ENCODE measurements at places on chromosomes 2 and 18.

DNA sequence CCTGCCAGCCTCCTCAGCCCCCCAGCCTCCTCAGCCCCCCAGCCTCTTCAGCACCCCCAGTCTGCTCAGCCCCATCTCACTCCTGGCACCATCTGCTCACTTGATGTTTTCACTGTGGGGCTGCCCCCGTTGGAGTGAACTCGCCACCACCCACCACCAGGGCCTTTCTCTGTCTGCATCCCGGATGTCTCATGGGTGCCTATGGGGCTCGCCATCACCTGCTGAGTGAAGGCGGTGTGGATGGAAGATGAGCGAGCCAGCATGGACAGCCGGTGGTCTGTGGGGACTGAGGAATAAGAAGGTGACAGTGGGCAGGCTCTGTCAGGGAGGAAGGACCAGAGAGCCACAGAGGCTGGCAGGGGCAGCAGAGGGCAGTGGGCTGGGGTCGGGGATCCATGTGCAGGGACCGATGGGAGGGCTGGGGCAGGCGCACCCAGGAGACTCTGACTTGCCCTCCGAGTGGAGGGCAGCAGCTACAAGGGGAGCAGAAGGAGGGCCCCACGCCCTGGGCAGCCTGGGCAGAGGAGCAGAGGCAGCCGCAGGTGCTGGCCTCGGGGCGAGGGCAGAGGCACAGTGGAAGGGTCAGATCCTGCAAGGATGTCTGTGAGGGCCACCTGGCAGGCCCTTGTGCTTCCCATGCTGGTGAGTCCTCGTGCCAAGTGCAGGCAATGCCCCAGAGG is 74.7 kb upstream of the ODC1 start:
- DNase-seq = no peak

- no peak for DNase-seq
These were observed 280.6 kb downstream of the NCKAP5 start for GRCh38 chr2:133287709-133288108.

DNA sequence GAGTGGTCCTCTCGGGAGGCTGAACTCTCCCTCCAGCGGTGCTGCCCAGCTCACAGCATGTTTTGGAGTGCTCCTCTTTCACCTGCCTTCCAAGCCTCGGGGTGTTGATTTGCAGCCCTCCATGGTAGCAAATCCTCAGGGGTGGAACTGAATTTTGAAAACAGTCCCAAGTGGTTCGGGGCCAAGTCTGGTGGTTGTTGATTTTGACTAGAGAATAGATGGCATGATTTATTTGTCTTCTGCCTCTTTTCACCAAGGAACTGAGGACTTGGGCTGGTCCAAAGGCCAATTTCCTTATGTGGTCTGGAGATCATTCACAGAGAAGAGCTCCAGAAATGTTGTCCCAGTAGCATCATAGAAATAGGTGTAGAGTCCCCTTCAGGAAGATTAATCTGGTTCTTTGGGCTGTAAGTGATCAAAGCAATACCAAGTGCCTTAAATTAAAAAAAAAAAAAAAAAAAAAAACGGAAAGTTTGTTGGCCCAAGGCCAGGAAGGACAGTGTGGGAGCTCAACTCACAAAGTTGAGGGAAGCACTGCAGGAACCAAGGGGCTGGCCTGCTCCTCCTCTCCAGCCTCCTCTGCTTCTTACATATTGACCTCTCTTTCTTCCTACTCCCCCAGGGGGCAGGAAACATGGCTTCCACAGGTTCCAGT is 2.5 kb upstream of the DES start:
- DNase-seq = no peak

DNA sequence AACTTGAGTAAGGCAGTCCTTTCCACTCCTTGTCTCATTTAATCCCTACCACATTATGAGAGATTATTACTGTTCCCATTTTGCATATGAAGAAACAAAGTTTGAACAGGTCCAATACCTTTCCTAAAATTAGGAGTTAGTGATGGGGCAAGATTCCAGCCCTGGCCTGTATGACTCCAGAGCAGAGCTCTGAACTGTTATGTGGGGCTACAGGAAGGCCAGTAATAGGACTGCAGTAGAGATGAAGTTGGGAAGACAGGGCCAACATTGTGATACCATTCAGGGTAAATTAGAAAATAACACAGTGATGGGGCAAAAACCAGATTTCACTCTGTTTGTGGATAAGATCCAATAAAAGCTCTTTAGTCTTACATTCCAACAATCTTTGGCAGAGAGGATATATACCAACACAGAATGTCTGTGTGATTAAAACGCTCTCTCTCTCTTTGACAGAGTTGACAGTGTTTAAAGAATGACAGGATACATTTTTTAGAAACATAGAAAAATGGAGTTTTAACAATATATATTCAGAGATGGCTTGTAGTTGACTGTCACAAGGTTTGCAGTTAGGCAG is 22.7 kb downstream of the KATNAL2 start:
- DNase-seq = no peak
